ENCODE measurements at places on chromosomes 1 and 21. TPM values are rescaled to one million over a fixed set of nuclear protein-coding genes. Genes with fewer than 3 reads are reported as not detected.

MCOLN3 gene
- 2.3 TPM for total RNA-seq

RAB42 gene
- 1.6 TPM for total RNA-seq

SV2A gene
- 25.0 TPM for total RNA-seq

STK40 gene
- 12.9 TPM for total RNA-seq

ELAVL4 gene
- not detected for total RNA-seq
